Stimulated activated CD4-positive, alpha-beta T cell treated with anti-CD3 and anti-CD28 coated beads, Interleukin-1b, Interleukin-23, amount 100 ng/mL, for 1 hour (primary cell): ENCODE measurements at places on chromosomes 6 and 20.

GRCh38 chr6:39642270-39642669 lies 82.9 kb downstream of the KIF6 start:
- no peak for DNase-seq

- DNase-seq, result no peak
These were observed 14.7 kb upstream of the RCAN2 start for GRCh38 chr6:46505693-46506512.

- no peak for DNase-seq
These were observed 425.4 kb upstream of the RNF217 start for GRCh38 chr6:124536842-124537191.

GRCh38 chr20:59455402-59456341 lies 148.7 kb upstream of the PHACTR3 start:
- DNase-seq, result no peak

DNA sequence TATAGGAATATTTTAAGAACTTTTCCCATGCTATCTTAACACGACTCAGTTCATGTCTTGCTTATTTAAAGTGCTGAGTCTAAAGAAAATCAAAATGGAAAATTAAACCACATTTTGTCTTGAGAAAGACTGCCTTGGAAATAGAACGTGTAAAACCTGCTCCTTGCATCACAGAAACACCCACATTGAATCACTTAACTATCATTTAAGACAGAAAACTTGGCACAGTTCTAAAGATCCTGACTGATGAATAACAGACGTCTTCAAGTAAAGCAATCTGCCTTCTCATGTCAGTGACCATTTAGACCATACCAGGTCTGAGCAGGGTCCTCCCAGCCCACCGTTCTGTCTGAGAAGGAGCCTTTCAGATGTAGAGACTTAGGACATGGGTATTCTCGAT lies 7.4 kb downstream of the PERP start:
- DNase-seq, result no peak

DNA sequence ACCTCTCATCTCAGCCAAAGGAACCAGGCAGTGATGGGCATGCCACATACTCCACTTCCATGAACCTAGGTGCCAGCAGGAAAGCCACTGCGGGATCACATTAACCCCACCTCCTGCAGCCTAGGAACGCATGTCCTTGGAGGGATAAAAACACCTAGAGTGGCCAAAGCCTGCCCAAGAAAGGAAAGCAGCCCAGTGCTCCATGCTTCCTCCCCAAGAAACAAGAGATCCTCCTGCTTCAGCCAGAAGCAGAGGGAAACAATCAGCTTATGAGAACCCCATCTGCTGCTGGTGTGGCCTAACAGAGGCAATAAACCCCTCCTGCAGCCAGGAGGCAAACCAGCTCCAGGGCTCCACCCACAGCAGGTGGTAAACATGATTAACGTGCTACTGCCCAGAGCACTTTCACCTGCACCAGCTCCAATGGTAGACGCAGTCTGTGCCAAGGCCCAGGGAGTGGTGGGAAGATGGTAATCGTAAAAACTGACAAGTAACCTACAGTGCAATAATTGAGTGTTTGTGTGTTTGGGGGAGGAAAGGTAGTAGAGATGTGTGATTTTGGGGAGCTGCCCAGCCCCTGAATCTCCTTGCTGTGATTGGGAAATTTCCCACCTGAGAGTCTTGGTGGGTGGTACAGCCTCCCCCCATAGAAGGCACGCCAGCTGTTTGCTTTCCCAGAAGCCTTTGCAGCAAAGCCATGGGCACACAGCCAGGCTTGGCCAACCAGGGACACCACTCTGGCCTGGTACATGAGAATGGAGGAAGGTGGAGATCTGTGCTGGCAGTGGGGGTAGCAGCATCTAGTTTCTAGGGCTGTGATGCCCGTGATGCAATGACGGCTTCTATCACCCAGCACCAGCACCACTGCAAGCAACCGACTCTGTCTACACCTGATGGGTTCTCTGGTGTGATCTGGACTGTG lies 50.6 kb upstream of the TBC1D7 start:
- DNase-seq, result no peak

DNA sequence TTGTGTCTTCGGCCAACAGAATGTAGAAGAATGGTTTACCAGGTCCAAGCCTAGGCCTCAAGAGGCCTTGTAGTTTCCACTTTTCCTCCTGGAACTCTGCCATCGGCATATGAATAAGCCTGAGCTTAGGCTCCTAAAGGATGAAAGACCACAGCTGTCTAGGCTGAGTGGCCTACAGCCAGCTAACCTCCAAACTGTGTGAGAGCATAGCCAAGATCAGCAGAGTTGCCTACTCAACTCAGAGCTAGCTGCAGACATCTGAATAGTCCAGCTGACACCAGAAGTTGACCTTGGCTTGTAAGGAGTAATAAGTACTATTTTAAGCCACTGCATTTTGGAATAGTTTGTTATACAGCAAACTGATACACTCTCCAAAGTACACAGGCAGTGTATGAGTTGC lies 52.6 kb upstream of the SMIM29 start:
- DNase-seq, result no peak

- DNase-seq, result no peak
These were observed 45.7 kb upstream of the TXNDC5 start for GRCh38 chr6:7956257-7956656.

DNA sequence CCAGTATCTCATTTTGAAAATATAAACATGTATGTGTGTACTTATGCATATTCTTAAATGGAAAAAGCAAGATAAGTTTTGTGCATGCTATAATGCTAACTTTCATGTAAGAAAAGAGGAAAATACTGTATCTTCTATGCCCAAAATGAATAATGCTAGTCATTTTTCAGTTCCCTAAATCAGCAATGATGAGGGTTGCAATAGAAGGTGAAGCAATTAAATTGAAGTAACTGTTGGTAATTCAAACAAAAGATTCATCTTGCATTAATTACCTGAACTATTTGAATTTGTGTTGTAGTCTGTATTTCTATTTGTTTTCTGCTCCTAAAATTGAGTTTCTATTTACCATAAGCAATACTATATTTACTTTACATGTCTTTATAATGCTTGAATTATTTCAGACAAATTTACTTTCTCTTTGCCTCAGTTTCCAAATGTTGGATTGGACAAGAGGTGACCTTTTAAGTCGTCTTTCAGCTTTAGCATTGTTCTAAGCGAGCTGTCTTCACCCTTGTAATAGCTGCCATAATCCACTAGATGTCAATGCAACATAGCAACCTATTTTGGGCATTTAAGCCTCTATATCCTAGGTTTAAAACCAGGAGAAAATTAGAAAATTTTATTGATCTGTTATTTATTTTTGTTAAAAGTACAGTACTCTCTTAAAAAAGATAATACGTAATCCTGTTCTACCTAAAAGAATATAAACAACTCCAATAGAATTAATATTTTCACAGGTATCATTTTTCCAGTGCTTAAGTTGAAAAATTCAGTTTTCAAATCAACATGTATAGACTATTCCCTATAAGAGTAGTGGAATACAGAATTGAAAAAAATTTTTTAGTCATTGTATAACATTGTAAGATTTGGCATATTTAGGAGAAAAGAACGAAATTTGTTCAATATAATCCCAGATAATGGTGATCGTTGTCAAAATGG lies 52.3 kb upstream of the IFNGR1 start:
- no peak for DNase-seq

DNA sequence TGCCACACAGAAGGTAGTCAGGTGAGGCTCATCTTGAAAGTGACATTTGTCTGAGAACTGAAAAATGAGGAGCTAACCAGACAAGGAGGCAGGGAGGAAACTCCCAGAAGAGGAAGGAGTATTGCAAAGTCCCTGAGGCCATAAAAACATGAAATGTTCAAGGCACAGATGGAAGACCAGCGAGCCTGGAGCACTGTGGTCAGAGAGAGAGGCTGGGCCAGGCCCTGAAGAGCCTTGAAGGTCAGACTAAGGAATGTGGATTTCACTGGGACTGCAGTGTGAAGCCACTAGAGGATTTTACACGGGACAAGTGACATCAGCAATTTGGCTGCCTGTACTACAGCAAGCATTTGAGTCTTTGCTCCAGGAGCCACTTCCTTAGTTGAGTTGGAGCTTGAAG lies 21.1 kb upstream of the TMEM181 start:
- DNase-seq, result no peak

GRCh38 chr6:130505808-130506598 lies 140.2 kb downstream of the TMEM200A start:
- no peak for DNase-seq

- no peak for DNase-seq
These were observed 74.3 kb upstream of the RCAN2 start for GRCh38 chr6:46565531-46565930.

DNA sequence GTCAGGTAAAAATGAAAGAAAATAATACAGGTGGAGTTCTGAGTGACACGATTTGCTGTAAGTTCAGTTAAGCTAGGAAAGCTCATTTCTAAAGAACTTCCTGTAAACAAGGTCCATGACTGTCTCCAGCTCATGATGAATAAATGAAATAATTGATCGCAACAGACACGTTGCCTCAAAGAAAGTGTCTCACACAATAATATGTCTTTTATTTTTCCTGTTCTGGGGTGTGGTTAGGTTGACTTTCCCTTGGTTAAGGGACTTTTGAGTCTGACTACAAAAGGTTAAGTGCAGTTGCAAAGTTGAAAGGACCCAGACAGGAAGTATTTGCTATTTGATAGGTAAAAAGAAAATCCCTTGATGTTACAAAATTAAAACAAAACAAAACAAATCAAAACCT lies 304.2 kb upstream of the PRDM1 start:
- no peak for DNase-seq

DNA sequence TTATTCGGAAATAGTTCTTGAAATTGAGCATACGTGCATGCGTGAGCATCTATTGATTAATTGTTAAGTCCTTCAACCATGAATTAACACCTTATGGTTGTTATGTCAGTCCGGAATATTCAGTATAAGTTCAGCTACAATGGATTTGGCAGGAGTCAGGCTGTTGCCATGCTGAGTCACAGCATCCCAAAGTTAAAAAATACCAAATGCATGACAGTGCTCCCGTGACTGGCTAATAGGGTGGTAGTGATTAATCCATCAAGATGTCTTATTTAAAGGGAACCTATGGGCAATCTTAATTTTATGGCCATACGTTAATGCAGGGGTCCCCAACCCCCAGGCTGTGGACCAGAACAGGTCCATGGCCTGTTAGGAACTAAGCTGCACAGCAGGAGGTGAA lies 10.5 kb downstream of the RAE1 start:
- no peak for DNase-seq

GRCh38 chr6:113763876-113764275 lies 93.3 kb upstream of the MARCKS start:
- DNase-seq, result no peak

DNA sequence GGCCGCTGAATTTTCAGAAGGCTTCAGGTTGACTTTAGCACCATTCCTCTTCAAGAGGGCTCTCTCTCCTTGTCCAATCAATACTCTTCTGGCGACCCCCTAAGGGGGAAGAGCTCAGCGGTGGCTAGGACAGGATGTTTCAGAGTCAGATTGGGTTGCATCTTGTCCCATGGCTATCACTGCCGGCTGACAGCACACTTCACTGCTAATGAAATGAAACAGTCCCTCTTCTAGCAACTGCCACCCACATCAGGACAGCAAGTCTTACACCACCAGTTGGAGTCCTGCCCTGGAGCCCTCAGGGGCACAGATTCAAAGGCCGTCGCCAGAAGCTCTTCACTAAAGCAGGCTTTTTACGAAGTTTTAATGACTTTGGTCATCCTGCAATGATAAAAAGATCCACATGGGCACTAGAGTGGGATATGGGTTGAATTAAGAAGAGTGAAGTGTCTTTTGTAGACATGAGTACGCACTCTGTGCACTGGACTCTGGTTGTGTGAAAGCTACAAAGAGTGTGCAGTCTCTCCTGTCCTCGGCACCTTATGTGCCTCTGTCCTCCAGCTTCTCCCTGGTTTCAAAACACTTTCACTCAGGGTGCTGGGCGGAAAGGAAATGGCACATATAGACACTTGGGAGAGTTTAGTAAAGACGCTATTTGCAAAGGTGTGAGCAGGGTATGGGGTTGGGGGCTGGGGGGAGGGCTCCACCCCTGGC lies 66.1 kb upstream of the SLC22A16 start:
- DNase-seq, result no peak

GRCh38 chr20:32611286-32611685 lies 26.2 kb upstream of the NOL4L start:
- DNase-seq, result no peak

- no peak for DNase-seq
These were observed 50.9 kb downstream of the JARID2 start for GRCh38 chr6:15296735-15297134.

GRCh38 chr6:3751077-3751729 lies at the start of gene PXDC1:
Gene PXDC1, minus strand, starts transcription at chr6:3751713. Its CDS starts 182 bp downstream, at chr6:3751531.
- DNase-seq, result no peak

GRCh38 chr6:143196525-143197225 lies 136.0 kb downstream of the AIG1 start:
- no peak for DNase-seq

GRCh38 chr6:6438286-6438685 lies 117.8 kb upstream of the F13A1 start:
- no peak for DNase-seq

GRCh38 chr6:107656883-107657282 lies 167.0 kb downstream of the SOBP start:
- DNase-seq, result no peak
